ENCODE measurements at places on chromosomes 1 and 21.

GRCh38 chr1:35448344-35448801, 108.8 kb downstream of the KIAA0319L start:
- no peak for DNase-seq

DNA sequence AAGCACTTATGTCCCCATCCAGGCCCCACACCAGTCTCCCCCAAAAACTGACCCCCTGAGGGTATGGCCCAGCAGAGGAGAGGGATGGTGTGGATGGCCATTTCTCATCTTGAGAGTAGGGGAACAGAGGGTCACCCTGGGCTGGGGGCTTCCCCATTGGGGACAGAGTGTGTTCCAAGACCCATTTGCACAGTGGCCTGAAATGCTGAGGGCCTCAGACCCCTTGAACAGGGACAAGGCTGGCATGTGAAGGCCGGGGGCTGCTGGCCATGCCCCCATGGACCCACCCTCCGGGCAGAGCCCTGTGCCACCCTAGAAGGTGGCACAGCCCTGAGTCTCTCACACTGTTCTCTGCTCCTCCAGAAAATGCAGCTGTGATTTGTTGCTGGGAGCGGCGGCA, 8.0 kb downstream of the CTRC start:
- DNase-seq: no peak

DNA sequence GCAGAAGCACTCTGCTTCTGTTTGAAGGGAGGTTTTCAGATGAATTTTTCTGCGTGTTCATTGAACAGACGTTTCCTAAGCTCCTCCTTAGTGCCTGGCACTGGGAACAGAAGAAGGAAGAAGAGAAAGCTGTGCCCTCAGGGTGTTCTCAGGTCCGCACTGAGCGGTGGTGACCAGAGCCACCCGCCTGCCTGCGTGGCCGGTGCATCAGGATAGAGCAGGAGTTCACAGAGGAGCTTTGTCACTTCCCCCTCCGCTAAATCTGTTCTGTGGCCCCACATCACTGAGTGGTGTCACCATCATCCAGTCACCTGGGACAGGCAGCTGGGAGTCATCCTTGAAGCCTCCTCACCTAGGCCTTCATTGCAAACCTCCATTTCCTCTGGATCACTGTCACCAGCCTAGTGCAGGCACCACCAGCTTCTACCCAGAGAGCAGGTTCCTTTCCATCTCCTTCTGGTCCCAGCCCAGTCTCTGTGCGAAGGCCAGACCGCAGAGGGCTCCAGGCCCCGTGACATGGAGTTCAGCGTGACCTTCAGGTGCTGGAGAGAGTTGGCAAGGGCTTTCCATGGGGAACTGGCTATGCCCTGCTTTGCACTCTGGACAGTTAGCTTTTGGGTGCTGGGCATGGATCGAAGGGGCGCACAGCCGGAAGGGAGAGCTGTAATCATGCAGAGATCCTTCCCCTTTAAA, 21.7 kb downstream of the PARK7 start:
- no peak for DNase-seq

DNA sequence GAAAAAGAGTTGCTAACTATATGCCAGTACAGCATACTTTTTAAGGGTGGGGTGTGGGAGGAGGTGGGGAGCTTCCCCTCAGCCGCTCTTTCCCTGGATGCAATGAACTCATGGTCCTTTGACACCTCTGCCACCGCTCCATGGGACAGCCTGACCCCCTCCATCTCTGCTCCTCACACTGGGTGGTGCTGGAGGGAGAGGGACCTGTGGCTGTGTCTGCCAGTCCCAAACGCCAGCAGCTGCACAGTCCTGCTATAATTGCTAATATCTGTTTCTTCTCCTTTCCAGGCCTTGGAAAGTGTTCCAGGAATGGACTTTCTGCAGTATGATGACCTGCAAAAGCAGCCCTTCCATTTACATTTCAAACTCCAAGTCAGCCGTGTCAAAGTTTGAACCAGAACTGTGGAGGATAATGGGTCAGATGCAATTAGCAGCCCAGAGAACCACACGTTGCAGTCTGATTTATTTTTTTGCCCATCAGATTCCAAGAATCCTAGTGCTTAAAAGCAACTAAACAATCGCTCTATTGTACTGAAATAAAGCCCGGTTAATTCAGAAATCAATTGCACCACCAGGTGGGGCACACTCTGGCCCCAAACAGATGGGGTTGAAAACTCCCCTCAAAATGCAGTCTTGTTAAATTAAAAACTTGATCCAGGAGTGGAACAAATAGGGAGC, 160.7 kb upstream of the LMO4 start:
- DNase-seq: no peak

GRCh38 chr21:25464275-25464674, 143.0 kb downstream of the MRPL39 start:
- DNase-seq: no peak

- DNase-seq: no peak
Observed at GRCh38 chr1:100597784-100598183, 59.8 kb downstream of the GPR88 start.

Data from NCI-H1694 treated with DMSO at 0.1 percent for 48 hours (cell line).